Natural killer cell (primary cell): ENCODE measurements at places on chromosomes 3 and 15. TPM values are rescaled to one million over a fixed set of nuclear protein-coding genes. Genes with fewer than 3 reads are reported as not detected.

The MUC20 gene
- 5.9 TPM for total RNA-seq

The CADPS gene
- total RNA-seq: not detected

The PCCB gene
- 17.8 TPM for total RNA-seq

The CHDH gene
- 0.02 TPM for total RNA-seq

The ATP8B4 gene
- total RNA-seq: 55.6 TPM

The ISLR2 gene
- not detected for total RNA-seq

The EXD1 gene
- not detected for total RNA-seq

The UBAP1L gene
- 7.5 TPM for total RNA-seq

The FOXL2NB gene
- not detected for total RNA-seq

The GOLGA8S gene
- total RNA-seq: 6.0 TPM

The TIMP4 gene
- not detected for total RNA-seq

The PLA1A gene
- 0.20 TPM for total RNA-seq

The ACAN gene
- total RNA-seq: not detected

The P2RY13 gene
- 0.88 TPM for total RNA-seq

The LDHAL6B gene
- total RNA-seq: not detected

The TIMMDC1 gene
- 34.1 TPM for total RNA-seq

The CPNE9 gene
- not detected for total RNA-seq

The CNTN4 gene
- not detected for total RNA-seq

The TM6SF1 gene
- 10.4 TPM for total RNA-seq

The MYRIP gene
- total RNA-seq: not detected

The LRRN1 gene
- 1.6 TPM for total RNA-seq

The ANKRD34C gene
- not detected for total RNA-seq

The CHRD gene
- total RNA-seq: not detected

The ABI3BP gene
- total RNA-seq: not detected
